CD4-positive, alpha-beta memory T cell (primary cell): ENCODE measurements at places on chromosomes 7 and 10. TPM values are rescaled to one million over a fixed set of nuclear protein-coding genes. Genes with fewer than 3 reads are reported as not detected.

DNA sequence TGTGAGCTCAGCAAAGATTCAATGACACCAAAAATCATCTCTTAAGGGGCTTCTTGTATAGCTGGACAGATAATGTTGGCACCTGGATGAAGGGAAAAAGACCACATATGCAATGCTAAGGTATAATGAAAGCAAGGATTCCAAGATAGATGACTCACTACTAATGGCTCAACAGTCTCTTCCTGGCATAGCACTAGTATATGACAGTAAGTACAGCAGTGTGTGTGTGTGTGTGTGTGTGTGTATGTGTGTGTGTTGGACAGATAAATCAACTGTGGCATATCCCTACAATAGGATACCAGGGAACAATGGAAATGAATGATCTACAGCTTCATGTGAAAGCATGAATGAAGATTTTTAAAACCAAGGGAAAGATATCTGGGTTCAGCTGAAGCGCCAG is 257.1 kb downstream of the SFMBT2 start:
- DNase-seq, result no peak

DNA sequence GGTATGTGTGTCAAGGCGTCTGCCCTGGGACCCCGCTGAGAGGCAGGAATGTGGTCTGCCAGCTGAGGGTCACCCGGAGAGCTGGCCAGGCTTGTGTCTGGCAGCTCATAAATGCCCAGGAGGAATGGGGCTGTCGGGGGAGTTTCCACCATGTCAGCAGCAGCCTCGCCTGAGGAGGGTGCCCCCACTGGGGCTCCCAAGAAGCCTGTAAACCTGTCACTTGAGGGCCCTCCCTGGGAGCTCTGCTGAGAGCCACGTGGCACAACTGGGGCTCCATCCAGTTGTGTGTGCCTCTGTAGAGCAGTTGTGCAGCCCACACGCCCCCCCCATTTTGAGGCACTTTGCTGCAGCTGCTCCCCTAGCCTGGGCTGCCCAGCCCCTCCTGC is 70.6 kb downstream of the NEURL1 start:
- DNase-seq, result no peak

GRCh38 chr7:34849163-34849960 is 187.9 kb downstream of the DPY19L1 start:
- DNase-seq, result no peak

DNA sequence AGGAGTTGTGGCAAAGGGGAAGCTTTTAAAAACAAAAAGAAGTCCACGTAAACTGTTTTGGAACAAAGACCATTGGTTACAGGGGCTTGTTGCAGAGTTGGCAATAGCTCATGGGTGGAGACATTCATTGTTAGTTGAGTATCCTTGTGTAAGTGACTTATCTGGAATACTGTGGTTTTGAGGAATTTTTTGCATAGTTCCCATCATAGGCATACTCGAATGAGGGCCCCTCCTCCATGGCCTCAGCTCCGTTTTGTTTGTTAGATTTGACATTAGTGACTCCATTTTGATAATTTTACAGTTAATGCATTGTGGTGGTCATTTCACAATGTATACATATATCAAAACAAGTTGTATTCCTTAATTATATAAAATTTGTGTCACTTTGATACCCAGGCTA is 12.8 kb upstream of the SMKR1 start:
- no peak for DNase-seq

DNA sequence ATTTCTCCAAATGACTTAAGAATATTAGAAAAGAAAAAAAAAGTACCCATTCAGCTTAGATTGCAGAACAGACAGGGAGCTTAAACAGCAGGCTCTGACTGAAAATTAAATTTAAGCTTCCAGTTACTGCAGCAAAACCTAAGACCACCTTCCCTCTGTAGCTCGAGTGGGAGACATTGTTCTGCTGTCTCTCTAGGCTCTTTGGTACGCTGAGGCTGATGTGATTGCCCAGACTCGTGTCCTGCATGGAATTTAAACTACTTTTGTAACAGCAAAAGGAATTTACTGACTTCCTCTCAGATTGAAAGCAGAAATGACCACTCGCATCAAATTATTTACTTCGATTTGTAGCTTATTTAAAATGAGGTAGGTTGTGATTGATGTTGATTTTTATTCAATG is 124.6 kb downstream of the LRRTM3 start:
- DNase-seq, result no peak

- DNase-seq, result peak; percentile 19
These were observed 35.1 kb upstream of the DNAH11 start for GRCh38 chr7:21507627-21508343.

- DNase-seq, result no peak
These were observed 15.4 kb downstream of the ZNF316 start for GRCh38 chr7:6652446-6653011.

DNA sequence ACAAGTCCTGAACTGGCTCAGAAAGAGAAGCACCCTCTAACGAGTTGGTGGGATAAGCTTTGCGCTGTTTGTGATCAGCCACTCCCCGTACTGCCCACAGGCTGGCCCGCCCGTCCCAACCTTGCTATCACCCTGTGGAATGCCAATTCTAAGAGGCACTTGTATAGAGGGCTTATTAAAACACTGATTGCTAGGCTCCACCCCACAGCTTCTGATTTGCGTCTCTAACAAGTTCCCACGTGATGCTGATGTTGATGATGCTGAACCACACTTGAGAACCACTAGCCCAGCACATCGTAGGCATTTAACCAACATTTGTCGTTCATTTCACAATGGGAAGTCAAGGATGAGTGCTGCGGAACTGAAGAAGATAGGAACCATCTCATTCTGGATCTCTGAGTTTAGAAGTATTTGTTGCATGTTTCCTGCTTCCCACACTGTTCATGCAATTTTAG is 12.7 kb upstream of the GSAP start:
- no peak for DNase-seq

- no peak for DNase-seq
These were observed 576.3 kb downstream of the GFRA1 start for GRCh38 chr10:115696747-115697146.

DNA sequence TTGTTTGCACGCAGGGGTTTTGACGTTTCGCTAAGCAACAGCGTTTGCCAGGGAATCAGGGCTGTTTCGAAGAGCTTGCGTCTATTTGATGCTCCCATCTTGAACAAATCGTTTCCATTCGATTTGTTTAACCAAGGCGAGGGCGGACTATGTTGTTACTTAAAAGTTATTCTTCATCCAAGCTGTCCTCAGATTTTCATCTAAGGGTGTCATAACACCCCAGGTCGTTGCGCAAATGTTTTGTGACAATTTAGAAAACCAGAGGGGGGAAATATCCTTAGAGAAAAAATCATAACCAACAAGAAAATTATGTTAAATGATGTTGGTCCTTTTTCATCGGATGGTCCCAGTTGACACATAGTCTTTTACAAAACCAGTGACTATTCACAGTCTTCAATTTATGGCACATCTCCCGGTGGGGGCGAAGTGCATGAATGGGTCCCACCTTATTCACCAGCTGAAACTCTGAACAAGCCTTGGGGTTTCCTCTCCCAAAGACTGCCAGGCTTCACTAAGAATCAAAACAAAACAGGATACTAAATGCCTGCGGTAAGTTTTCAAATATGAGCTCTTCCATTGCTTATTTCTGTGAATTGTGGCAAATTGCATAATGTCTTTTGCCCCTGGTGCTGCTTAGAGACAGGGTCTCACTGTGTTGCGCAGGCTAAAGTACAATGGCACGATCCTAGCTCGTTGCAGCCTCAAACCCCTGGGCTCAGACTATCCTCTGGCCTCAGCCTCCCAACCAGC is 109.9 kb downstream of the REEP3 start:
- DNase-seq, result no peak

DNA sequence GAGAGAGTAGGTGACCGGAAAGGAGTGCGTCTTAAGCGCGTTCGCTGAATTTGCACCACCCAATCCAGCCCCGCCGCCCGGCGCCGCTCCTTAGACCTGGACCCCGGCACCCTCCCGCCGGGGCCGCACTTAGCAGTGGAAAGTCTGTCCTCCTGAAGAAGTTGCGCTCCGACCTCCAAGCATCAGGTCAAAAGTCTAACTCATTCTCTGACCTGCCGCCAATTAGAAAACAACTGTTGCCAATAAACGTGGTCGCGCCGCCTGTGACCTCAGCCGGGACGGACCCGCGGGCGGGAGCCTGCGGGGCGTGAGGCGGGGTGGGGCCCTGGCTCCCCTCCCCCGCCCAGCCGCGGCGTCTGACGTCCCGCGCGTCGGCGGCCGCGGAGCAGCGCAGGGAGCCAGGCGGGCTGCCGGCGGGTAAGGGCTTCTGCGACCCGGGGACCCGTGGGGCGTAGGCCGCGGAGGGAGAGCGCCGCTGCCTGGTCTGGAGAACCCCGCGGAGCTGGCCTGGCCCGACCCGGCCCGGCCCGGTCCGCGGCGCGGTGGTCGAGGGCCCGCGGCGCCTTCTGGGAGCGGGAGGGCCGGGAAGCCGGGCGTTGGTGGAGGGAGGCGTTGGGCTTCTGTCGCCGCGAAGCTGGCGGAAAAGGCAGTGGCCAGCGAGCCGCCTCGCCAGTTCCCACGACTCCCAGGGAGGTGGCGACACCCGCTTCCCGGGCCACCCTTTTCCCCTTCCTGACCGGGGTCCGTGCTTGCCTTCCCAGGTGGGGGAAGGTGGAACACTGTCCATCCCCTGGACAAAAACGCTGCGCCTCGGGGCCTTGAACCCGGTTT is at the start of gene BCAP29:
TSS of gene BCAP29 (plus strand) at position 362 of the 831 bp plus-strand sequence. CDS start 527 bp downstream, outside the sequence.
- peak; percentile 66 for DNase-seq

DNA sequence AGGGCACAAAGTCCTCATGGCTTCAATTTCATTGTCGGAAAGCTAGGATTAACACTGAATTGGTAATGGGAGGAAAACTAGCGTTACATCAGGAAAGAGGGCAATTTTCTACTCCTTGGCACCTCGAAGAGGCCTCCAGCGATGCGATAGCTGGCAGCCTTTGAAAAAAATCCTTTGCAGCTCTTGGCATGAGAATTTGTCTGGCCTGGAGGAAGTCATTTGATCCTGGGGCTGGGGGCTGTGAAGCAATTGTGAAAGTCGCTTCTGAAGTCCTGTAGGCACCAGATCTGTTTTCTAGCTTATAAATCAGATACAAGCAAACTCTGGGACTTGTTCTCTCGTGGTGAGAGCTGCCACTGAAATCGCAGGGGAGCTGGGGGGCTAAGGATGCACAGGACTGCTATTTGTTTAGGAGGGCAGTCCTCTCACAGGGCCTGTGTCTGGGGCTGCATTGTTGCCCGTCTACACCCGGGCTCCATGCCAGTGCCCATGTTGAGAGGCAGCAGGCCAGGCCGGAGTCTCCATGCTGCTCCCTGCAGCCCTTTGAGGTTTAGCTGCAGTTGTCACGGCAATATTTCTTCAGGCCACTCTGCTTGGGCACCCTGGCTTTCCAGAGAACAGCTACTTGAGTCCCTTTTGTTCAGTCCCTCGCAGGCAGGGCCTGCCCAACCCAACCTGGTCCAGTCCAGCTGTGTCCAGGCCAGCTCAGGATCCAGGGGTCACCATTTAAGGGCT is 206.8 kb upstream of the LYZL1 start:
- DNase-seq, result no peak

GRCh38 chr7:33043501-33044400 is 18.8 kb downstream of the NT5C3A start:
- no peak for DNase-seq

DNA sequence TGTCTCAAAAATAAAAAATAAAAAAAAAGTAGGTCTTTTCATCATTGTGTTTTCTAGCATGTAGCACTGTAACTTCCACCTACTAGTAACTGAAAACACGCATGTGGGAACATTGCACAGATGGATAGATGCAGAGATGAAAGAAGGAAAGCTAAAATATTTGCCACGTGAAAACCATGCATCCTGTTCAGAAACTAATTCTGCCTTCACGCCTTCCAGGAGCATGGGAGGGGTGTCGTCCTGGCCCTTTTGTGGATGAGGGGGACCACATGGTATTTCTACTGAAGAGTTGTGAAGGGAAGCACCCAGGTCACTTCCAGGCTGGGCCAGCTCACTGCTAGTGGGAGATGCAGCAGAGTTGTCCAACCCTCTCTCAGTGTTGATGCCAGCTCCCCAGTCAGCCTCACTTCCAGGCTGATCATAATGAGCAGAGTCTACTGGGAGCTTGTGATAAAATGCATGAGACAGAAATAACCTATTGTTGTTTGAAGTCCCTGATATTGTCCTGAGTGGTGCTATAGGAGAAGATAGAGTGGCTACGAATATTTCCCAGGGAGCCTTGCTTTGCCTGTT is 287.1 kb upstream of the CELF2 start:
- no peak for DNase-seq

GRCh38 chr7:17939606-17940301 is 540 bp downstream of the SNX13 start:
- DNase-seq, result peak; percentile 2

DNA sequence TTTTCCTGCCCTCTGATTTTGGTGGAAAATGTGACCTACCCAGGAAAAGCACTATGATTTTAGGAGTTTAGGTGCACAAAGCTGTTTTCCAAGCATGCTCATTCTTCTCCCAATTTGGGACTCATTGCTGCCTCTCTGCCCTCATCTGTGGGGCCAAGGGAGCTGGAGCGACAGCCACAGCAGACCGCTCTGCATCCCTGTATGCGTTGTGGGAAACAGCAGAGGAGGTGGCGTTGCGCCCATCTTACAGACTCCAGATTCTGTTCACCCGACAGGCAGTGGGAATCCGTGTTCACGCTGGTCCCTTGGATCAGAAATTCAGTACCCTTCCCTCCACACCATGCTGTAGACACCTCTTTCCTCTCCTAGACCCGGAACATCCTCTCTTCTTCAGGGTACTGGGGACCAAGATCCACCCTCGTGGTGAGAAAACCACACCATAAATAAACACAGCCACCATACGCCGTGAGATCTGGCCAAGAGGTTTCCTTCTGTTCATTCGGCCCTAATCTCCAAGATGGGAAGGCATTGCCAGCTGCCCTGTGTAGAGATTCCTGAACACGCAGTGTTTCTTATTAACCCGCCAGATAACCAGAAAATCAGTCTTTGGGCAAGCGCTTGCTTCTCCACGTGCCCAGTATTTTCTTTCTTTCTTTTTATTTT is 87.9 kb downstream of the CUX1 start:
- DNase-seq, result no peak

GRCh38 chr7:109126404-109127050 is 556.9 kb downstream of the DNAJB9 start:
- no peak for DNase-seq

- DNase-seq, result no peak
These were observed 10.7 kb downstream of the CUTC start for GRCh38 chr10:99742701-99743100.

- DNase-seq, result no peak
These were observed 107.4 kb upstream of the GLCCI1 start for GRCh38 chr7:7861211-7861633.

Gene GRID1
- total RNA-seq, result not detected

Gene PTEN
- 84.8 TPM for total RNA-seq

Gene LRIT1
- total RNA-seq, result not detected

Gene PITX3
- not detected for total RNA-seq

Gene CPXM2
- total RNA-seq, result not detected

Gene ANXA8L1
- not detected for total RNA-seq

Gene CYP3A7
- total RNA-seq, result not detected

Gene GRM3
- not detected for total RNA-seq

Gene DLG5
- 2.7 TPM for total RNA-seq

Gene FXYD4
- not detected for total RNA-seq

Gene PLXDC2
- total RNA-seq, result 0.90 TPM

Gene SPDYE6
- not detected for total RNA-seq
